GM06990 (cell line): ENCODE measurements at places on chromosomes 16 and 17.

DNA sequence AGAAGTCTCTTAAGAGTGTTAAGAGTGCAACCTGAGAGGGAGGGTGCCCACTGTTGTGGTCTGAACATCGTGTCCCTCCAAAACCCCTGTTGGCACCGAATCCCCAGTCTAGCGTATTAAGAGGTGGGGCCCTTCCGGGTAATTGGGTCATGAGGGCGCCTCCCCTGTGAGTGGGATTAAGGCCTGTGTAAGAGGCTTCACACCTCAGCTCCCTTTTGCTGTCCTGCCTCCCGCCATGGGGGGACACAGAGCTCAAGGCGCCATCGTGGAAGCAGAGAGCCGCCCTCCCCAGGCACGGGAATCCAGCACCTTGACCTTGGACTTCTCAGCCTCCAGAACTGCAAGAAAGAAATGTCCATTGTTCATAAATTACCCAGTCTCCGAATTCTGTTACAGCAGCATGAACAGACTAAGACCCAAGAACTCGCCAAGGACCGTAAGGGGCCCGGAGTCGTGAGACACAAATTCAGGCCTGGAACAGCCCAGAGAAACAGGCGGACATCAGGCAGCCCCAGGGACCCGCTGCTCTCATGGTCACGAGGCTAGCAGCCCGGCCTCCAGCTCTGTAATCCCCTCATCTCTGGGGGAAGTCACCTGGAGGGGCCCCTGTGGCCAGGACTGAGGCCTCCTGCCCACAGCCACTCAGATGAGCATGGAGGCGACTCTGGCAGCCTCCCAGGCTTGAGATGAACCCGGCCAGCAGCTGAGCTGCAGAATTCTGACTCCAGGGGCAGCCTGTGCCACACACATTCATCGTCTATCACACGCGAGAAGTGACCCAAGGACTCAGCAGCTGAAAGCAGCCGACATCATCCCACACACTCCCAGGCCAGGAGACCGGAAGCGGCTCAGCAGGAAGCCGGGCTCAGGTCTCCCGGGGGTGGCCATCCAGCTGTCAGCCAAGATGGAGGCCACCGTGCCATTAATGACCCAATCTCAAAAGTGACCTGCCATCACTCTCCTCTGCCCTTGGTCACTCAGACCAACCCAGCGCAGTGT lies 12.8 kb upstream of the CHMP6 start:
- DNase-seq, result peak; percentile 5

- DNase-seq, result peak; percentile 55
Observed at GRCh38 chr17:37820313-37820994, 75.6 kb upstream of the HNF1B start.

DNA sequence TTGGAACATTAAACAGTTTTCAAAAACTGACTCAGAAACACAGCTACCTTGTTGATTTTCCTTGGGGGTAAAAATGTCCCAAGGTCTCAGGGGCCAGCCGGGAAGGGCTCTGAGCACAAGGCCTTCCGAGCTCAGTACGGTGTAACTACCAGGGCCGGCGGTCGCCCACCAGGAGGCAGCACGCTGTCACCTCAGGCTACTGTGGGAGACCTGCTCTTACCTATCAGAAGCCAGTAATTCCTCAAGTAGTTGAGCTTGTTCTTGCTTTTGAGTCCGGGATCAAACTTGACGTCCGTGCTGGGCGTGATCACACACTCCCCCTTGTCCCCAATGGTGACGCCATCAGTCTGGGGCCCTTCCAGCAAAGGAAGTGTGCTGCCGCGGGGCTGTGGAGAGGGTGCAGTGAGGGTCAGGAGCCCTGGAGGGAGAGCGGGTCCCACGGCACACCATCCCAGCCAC lies 43.4 kb upstream of the ICAM2 start:
- DNase-seq, result peak; percentile 52

- peak; percentile 95 for DNase-seq
Observed at GRCh38 chr17:18225121-18225641, at the start of gene LLGL1. LLGL1 (plus strand) TSS chr17:18225635; CDS start chr17:18225683, 48 bp downstream.

- no peak for DNase-seq
Observed at GRCh38 chr17:33229499-33229898, 63.6 kb downstream of the ASIC2 start.

GRCh38 chr17:28667870-28668269 lies 5.9 kb downstream of the SUPT6H start:
- DNase-seq, result no peak

DNA sequence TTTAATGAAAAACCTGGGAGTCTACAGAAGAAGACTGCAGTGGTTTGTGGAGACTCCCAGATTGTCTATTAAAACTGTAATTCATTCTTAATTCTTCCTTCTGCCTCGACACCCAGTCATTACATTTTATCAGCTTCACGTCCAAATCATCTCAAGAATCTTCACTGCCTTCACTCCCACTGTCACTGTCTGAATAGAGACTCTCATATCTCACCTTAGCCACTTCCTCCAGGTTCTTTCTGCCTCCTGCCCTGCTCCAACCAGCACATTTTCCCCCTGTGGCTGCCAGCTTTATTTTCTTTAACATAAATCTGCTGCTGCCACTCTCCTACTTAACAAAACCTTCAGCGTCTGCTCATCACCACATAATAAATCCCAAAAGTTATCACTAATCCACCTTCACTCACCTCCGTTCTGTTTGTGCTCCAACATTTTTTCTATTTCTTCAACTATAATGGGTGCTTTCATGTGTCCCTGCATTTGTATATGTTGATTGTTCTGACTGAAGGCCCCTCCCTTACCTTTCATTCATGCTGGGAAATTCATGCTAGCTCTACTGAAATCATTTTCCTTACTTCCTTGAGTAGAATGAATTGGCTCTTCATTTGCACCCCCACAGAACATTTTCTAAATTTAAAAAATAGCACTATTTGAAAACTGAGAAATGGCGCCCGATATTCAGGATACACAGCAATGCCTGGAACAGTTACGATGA lies 38.9 kb downstream of the KCNJ2 start:
- no peak for DNase-seq

GRCh38 chr16:57571098-57571497 lies 28.7 kb downstream of the ADGRG5 start:
- no peak for DNase-seq

GRCh38 chr17:3766779-3767178 lies 34.2 kb downstream of the ITGAE start:
- DNase-seq, result no peak

DNA sequence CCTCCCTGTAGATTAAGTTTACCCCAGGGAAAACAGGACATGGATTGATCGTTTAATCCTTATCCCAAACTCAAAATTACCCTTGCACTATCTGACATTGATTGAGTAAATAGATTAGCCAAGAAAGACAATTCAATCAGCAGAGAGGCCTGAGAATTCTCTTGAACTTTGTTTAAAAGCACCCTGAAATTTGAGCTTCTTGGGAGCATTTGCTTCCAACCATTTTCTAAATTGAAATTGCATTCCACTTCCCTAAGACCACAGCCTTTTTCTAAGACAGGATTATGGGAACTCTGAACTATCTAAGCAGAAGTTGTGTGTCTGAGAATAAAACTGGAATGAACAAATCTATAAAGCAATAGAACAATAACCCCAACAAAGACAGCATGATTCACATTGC lies 76.6 kb upstream of the TNRC6A start:
- no peak for DNase-seq

GRCh38 chr16:84220851-84221250 lies 19.0 kb downstream of the KCNG4 start:
- no peak for DNase-seq

- no peak for DNase-seq
Observed at GRCh38 chr16:54588026-54588425, 301.4 kb upstream of the IRX3 start.

DNA sequence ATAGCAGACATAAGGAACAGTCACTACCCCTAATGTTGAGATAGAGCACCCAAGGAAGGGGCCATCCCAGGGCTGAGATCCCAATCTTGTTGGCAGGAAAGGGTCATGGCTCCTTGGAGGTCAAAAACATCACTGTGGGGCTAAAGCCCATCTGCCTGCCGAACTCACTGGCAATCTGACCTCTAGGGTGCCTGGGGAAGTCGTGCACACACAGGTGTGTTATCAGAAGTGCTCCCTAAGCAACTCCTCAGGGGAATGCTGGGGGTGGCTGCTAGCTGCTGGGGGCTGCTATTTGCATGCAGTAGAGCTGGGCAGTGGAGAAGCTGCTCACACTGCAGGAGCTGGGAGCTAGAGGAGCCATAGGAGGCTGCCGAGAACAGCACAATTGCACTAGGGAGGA lies 47.5 kb upstream of the PHOSPHO1 start:
- no peak for DNase-seq

GRCh38 chr17:55783684-55784245 lies 32.9 kb downstream of the PCTP start:
- DNase-seq, result no peak

DNA sequence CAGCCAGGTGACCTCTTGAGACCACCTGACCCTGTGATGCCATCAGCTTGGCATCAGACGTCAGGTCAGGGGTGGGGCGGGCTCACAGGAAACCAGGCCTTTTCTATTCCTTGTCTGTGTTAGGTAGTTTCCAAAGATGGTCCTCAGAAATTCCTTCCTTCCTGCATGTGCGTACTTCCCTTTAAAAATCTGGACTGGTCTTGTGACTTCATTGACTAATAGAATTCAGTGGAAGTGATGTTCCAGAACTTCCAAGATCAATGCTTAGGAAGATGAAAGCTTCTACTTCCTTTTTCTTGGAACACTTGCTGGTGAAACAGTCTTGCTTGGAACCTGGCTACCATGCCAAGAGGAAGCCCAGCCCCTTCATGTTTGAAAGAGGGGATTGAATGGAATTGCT lies 10.0 kb upstream of the N4BP1 start:
- DNase-seq, result no peak

DNA sequence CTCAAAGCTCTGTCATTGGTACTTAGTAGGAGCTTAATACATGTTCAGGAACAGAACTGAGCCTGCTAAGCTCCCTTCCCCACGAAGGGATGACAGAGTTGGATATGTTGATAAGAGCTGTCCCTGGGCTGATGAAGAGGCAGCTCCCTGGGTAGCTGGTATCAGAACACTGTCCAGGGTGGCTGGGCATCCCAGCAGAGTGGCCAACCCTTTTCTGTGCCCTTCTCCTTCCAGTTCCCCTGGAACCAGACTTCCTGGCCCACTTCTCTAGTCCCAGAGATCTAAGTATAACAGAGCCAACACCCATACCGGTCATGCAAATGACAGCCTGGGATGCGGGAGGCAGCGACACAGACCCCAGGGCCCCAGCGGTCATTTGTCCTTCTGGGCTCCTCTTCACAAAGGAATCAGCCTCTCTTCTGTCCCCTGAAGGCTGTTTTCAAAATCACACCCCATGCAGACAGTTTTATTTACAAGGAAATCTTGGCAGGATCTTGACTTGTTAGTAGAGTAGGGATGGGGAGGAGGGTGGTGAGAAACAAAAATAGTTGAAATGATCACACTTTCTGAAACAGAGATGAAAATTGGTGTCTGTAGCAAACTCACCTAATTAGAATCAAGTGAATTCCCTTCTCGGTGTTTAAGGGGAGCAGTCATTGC lies 1.4 kb upstream of the RHBDL3 start:
- DNase-seq, result no peak

GRCh38 chr16:84538222-84538840 lies 33.9 kb upstream of the MEAK7 start:
- no peak for DNase-seq

- DNase-seq, result no peak
Observed at GRCh38 chr17:50660887-50661345, 26.2 kb downstream of the ABCC3 start.

GRCh38 chr17:40349477-40349894 lies 15.1 kb downstream of the GJD3 start:
- DNase-seq, result no peak

DNA sequence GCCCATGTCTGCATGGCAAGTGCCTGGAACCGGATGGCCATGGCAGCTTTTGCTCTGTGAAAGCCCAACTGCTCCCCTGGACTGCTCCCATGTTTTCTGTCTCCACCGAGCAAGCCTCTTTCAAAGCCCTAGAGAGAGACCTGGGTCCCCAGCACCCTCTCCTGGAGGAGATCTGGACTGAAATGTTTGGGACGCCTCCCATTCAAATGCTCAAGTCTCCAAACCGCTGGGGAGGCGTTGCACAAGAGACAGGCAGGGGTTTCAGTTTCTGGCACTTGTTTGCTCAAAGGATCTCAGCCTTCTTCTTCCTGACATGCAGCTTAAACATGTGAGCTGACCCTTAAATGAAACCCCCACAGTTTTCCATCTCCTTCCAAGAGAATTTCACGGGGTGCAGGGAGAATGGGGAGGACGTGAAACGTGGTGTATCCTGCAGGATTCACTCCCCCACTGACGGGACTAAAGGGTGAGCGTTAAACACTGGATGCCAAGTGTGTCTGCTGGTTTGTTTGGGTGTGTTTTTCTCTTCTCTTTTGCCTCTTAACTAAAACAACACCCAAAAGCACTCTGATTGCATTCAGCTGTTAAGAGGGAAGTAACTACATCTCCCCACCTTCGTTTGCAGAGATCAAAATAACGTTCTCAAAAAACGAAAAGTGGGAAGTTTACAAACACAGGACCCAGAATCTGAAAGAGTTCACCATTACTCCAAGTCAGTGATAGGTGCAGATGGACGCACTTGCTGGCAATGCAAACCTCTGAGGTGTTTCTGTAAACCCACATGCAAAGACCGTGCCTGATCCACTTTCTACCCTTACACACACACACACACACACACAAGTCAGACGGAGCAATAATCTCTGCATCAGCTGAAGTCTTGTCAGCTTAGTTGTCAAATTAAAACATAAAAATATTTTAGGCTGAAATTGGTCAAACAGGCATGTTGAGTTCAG lies 256.9 kb downstream of the C16orf95 start:
- no peak for DNase-seq

GRCh38 chr16:50263940-50264929 lies 2.1 kb upstream of the ADCY7 start:
- peak; percentile 54 for DNase-seq

DNA sequence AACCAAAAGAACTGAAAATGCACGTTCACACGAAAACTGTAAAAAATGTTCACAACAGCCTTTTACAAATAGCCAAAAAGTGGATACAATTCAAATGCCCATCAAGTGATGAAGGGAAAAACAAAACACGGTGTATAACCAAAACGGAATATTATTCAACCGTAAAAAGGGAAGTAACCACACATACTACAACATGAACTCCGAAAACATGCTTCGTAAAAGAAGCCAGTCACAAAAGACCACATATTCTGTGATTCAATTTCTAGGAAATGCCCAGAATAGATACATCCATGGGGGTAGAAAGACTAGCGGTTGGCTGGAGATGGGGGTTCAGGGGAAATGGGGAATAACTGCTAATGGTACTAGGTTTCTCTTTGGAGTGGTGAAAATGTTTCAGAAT lies 81.5 kb upstream of the TRAP1 start:
- DNase-seq, result no peak

DNA sequence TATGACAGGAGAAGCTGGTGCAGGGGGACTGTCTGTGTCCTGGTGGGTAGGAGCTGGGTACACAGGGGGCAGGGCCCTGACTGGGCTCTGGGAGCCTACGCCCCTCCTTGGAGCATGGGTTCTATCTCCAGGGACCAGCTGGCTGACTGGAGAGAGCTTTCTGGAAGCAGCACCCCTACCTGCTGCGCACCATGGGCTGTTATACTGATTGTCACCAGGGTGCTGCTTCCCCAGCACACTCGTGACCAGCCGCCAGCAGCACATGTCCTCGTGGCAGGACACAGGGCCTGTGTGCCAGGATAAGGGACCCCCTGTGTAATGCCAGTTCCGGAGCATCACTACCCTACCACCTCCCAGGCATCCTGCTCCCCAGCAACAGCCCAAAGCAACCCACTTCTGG lies 106.0 kb downstream of the AMFR start:
- no peak for DNase-seq
